ENCODE measurements at places on chromosomes 12 and 14.

DNA sequence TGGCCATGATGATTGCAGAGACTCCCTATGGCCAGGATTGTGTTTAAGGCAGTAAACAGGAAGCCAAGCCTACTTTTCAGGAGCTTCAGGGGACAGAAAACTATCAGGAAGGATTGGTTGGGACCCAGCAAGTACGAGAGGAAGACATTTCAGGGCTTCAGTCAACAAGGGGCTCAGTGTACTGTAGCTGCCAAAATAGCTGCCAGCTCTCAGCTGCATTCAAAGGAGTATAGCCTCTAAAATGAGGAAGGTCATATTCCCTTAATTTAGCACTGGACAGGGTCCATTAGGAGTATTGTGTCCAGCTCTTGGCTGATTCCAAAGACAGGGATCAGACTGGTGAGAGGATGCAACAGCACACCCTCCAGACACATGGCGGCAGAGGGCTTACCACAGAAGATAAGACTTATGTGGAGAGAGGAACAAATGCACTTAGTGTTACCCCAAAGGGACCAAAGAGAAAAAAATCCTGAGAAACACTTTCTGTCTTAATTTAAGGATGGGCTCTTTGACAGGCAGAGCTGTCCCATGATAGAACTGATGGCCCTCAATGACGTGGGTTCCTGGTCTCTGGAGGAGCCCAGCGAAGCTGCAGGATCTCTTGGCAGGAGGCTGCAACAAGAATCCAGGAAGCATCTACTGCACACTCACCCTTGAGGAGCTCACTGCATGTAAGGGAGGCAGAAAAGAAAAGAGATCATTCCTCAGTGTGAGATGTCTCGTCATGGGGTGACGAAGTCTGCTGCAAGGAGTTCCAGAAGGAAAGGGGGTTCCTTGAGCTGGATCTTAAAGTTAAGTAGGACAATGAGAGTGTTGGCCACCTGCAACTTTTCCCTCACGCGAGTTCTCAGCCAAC lies 14.8 kb downstream of the BDKRB1 start:
- DNase-seq = no peak

- no peak for DNase-seq
Measured at GRCh38 chr14:68099495-68100045, 280.0 kb downstream of the RAD51B start.

GRCh38 chr12:49264466-49264872 lies 413 bp upstream of the TUBA1C start:
- DNase-seq = no peak

DNA sequence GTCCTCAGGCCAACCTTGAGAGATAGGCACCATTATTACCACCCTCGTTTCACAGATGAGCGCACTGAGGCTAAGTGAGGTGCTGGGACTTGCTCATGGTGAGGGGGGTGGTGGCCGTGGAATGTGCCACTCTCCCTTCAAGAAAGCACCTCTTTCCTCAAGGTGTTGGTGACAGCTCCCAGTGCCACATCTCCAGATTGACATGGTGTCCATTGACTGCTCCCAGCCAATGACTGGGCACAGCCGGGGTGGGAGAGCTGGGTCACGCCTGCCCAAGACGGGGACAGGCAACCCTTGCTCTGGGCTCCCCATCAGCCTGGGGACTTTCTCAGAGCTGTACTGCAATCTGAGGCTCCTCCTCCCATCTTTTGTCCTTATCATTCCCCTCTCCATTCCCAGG lies 21.0 kb upstream of the MYL2 start:
- no peak for DNase-seq

DNA sequence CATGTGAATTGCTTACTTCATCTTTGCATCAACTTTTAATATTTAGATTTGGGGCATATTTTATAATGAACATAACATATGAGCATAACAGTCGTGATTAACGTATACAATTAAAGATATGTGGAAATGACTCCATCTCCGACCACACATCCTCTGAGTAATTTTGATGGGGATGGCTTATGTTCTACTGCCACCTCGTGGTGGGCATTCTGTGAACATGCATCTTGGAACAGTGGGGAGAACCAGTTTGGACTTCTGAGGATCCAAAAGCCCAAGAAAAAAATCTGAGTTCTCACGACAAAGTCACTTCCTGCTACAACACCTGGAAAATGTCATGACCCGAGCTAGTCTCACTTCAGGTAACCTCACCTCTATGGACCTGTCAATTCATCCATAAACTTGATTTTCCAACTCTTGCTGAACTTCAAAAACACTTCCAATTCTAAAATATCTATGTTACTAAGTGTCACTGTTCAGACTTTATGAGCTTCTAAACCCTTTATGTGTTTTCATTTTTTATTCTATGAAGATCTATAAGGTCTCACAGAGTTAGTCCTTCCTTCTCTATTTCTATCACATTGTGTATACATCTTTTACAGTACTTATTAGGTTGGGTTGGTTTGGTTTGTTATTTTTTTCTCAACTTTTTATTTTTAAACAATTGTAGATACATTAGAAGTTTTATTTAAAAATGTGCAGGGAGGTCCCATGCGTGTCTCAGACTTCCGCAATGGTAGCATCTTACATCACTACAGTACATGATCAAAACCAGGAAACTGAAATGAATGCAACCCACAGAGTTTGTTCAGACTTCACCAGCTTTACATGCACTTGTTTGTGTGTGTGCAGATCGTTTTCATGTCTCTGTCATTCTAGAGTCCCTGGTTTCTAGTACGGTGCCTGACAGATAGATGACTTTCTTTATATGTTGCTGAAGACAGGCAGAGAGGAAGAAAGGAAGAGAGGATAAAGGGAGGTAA lies 38.2 kb upstream of the STAB2 start:
- peak; percentile 71 for DNase-seq

GRCh38 chr12:9095322-9095721 lies 20.4 kb downstream of the A2M start:
- no peak for DNase-seq

DNA sequence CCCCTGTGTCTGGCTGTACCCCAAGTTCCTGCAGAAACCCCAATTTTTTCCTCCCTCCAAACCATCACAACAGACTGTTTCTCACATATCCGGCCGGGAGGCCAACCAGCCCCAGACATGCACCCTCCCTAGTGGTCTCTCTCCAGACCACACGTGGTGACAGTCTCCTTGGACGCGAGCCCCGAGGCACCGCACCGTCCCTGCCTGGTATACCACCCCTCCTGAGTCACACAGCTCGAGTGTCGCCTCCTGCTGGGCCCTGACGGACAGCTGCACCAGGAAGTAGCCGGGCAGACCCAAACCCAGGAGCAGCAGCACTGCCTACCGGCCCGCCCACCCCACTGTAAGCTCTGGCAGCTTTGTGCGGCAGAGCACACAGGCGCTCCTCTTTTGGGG lies 97.4 kb downstream of the RFLNA start:
- DNase-seq = no peak

Data from activated CD4-positive, alpha-beta T cell treated with anti-CD3 and anti-CD28 coated beads, Interleukin-2, amount 50 U/mL, for 24 hours (primary cell).